ENCODE measurements at places on chromosomes 2 and 18.

GRCh38 chr2:101012054-101012705, 10.1 kb downstream of the RPL31 start:
- DNase-seq: no peak

GRCh38 chr18:3773303-3773702, 323.3 kb downstream of the TGIF1 start:
- no peak for DNase-seq

DNA sequence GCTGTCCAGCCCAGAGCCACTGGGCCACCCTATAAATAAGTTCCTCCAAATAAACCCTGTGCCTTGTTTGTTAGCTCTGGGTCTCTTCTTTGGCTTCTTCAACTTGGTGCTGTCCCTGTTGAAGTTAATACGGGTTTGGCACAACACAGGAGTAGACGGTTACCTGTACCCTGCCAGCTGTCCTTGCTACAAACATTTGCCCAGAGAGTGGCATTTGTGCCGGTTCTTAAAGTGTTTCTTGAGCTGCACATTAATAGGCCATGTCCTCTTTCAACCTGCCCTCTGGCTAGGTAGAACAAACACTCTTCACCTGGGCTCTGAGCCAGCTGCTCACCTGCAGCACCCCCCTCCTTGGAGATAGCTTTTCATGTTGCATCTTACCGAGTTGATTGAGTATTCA, 139.2 kb downstream of the NEDD4L start:
- DNase-seq: no peak

DNA sequence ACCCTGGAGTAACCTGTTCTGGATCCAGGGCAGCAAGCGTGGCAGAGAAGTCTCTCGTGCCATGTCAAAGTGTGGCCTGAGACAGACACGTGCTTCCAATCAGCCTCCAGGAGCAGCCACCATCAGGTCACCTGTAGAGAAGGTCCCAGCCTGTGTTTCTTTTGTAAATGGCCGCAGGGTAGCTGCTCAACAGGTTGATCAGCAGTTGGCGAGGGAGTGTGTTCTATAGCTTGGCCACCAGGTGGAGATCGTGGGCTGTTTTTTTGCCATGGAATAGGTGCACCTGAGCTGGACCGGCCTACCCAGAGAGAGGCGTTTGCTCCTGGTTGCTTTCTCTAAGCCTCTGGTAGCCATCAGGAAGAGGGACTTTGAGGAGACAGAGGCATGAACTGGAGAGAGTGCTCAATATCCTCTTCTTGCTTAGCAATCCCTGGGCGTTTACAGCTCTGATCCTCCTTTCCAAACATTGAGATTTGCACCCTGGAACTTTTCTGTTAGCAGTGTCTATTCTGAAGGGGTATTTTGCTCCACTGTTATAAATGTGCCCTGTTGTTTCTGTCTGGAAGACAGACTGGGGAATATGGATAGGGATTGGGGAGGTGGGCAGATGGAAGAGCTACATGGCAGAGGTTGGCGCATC, 34.2 kb upstream of the EN1 start:
- peak; percentile 59 for DNase-seq

DNA sequence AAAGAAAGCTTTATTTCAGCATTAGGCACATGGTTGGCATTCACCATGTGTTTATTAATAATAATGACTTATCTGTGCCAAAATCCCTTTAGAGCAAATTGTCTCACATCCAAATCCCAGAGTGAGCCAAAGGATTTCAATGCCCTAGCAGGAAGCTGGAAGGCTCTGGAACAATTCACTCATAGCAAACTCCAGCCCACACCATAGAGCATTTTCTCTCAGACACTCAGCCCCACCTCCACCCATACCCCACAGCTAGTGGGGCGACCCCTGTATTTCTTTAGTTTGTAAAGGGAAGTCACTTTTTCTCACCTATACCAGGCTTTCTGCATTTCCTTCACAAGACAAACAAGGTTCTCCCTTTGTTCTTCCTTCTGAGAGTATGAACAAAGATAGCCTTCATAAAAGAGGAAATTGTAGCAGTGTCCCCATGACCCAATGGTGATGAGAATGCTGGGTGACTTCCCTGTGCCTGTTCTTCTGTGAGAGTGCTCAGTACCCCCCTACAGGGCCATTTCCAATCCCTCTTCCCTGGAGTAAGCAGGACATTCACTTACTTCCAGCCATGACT, 100.1 kb upstream of the APCDD1 start:
- no peak for DNase-seq

GRCh38 chr18:60987963-60988362, 345.3 kb upstream of the CDH20 start:
- DNase-seq: no peak

DNA sequence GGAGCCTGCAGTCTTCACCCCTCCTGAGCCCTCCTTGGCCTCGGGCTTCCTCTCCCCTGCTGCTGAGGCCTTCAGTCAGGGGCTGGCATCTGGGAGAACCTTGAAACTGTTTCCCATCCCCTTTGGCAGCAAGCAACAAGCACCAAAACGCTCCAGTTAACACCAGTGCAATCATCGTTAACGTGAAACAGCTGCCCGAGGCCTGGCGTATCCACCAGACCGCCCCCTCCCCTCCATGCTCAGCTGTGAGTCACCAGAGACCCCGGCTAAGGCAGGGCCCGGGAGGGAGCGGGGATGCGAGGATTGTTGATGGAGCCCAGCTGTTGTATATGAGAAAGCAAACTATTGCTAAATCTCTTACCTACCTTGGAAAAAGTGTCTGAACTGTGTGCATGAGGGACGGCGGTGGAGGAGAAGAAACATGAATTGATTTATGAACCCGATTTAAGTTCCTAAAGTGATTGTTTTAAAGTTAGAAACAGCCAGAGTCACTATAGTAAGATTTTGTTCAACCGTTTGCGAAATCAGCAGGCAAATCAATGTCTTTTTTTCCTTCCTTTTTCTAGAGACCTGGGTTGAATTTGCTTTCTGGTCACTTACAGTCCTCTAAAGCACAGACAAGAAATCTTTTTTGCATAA, 5.2 kb downstream of the ZFP36L2 start:
- peak; percentile 32 for DNase-seq

GRCh38 chr2:102235491-102235890, 48.7 kb downstream of the IL1RL2 start:
- peak; percentile 17 for DNase-seq

DNA sequence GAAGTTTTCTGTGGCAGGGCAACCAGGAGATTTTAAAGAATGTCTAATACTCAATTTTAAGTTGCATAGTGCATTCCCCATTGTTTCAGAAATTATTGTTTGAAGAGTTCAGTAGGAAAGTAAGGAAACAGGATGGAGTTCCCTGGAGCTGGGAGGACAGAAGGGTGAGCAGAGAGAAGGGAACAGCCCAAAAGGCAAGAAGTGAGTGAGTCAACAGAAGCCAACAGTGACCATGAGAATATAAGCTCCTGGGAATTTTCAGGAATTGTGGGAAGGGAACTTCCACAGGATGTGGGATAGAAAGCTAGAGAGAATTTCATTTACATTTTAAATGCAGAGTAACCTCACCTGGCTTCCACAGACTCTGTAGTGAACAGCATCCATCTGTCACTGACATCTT, 268.1 kb upstream of the ATP5MC3 start:
- no peak for DNase-seq

- DNase-seq: peak; percentile 1
Measured at GRCh38 chr2:39469807-39470206, 32.7 kb upstream of the MAP4K3 start.

DNA sequence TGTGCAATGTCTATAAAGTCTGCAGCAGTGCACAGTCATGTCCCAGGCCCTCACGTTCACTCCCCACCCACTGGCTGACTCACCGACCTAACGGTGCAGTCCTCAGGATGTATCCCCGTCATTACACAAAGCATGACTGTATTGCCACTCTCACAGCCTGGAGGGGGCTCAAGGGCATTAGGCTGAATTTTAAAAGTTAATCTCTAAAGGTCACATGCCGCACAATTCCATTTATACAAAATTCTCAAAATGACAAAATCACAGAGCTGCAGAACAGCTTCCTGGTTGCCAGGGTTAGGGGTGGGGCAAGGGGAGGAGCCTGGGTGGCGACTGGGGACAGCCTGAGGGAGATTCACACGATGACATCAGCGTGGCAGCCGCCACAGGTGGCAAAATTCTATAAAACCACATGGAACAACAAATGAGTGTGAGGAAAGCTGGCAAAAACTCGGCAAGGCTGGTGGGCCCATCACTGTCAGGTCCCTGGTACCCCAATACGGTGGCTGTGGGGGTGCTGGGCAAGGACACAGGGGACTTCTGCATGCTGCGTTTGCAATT, 97.6 kb downstream of the NDUFA10 start:
- peak; percentile 73 for DNase-seq

DNA sequence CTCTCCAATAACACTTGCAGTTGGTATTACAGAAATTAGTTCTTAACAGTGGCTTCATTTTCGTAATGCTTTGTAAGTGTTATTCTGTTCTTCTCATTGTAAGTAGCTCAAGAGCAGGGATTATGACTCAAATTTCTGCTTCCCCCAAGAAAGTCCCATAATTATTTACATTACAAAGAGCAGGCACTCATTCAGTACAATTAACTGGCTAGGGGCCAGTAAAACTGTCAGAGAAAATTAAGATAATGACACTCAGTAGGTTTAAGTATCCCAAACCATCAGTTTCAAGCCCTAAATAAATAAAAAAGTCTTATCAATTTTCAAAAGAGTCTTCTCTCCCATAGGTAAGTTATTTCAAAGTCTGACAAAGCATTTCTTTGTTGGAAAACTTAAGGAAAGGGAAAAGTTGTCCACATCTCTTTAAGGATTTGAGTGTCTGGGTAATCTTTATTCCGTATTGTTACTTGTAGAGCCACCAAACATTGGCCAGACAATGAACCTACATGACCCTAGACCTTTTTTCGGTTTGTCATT, 137.1 kb downstream of the ARHGAP28 start:
- DNase-seq: no peak

- no peak for DNase-seq
Measured at GRCh38 chr2:181235683-181236459, 221.3 kb upstream of the ITGA4 start.

GRCh38 chr2:68043032-68043431, 19.8 kb downstream of the C1D start:
- DNase-seq: no peak

GRCh38 chr2:46493241-46493970, 14.0 kb downstream of the TMEM247 start:
- DNase-seq: no peak

GRCh38 chr2:113920996-113921395, 31.1 kb downstream of the ACTR3 start:
- DNase-seq: no peak

- DNase-seq: no peak
Measured at GRCh38 chr2:17958466-17959092, 80.1 kb downstream of the KCNS3 start.

DNA sequence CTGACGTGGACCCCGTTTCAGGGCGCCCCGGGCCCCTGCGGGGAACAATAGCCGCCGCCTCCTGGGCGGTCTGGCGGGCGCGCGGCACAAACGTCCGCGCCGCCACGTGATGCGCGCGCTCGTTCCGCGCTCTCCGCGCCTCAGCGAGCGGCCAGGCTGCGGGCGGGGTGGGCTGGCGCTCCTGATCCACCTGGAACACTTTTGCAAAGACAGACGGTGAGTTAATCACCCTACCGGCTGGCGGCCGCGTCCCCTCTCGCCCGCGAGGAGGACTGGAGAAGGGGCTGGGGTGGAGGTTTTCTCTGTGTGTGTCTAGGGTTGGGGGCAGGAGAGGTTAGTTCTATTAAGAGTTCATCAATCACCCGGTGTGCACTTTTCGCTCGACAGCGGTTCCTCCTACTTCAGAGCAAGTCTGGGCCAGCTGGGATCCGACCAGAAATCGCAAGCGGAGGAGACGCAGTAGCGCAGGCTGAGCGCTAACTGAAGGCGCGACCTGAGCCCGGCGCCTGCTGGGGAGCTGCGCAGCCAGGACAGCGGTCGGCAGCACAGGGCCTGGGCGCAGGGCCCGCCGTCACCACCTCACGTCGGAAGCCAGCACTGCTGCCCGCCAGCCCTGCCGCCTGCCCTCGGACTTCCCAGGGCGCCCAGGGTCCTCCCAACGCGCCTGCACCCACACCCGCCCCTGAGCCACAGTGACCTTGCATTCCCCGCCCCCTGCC, 10.3 kb upstream of the HOXD1 start:
- DNase-seq: no peak

GRCh38 chr2:58291726-58292438, 50.8 kb upstream of the FANCL start:
- no peak for DNase-seq

DNA sequence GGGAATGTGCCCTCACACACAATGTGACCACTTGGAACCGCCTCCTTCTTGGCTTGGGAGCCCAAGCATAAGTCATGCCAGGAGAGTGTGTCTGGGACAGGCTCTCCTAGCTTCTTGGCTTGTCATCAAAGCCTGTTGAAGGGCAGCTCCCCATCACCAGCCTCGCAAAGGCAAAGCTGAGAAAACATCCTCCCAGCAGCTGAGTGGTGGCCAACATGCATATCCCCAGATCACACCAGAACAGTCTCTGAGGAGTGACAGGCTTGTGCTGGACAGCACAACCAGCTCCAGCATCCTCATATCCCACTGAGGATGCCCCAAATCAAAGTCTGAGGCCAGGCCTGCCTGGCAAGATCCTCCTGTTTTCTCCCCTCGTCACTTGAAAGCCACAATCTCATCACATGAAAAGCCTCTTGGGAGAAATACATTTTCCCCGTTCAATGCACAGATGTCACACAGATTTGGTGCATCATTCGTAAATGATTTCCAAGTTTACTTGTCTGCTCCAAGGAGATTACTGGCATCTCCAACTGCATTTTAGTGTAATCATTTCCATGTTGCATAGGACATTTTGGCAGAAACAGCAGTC, 269.3 kb downstream of the TTC32 start:
- no peak for DNase-seq

DNA sequence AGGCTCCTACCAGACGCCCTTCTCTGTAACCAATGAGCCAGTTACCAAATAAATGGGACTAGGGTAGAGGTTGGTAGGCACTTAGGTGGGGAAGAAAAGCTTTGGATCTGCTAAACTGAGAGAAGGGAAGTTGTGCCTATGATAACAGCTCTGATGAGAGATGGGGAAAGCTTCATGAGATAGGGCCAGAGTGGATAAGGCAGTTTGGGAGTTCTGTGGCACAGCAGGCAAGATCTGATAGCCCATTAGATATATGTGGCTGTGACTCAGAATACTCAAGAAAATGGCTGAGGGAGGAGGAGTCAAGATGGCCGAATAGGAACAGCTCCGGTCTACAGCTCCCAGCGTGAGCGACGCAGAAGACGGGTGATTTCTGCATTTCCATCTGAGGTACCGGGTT, 99.8 kb downstream of the PDE11A start:
- DNase-seq: no peak

GRCh38 chr2:146278881-146279280, 1565.9 kb upstream of the ACVR2A start:
- DNase-seq: no peak

GRCh38 chr2:65370387-65371073, 61.9 kb downstream of the SPRED2 start:
- DNase-seq: no peak

GRCh38 chr2:179424571-179424970, 159.9 kb upstream of the SESTD1 start:
- no peak for DNase-seq
